ENCODE measurements at places on chromosomes 13 and 19.

GRCh38 chr13:41004875-41005693 lies 14.0 kb downstream of the ELF1 start:
- no peak for DNase-seq

GRCh38 chr19:16339361-16339725 lies 14.7 kb downstream of the KLF2 start:
- DNase-seq: no peak

- no peak for DNase-seq
Observed at GRCh38 chr13:73419186-73419585, 360.4 kb downstream of the KLF5 start.

- no peak for DNase-seq
Observed at GRCh38 chr19:960020-960419, 24.1 kb upstream of the WDR18 start.

- DNase-seq: no peak
Observed at GRCh38 chr19:33226550-33227241, 1.0 kb upstream of the SLC7A10 start.

- DNase-seq: no peak
Observed at GRCh38 chr13:73948848-73949529, 185.2 kb downstream of the KLF12 start.

- no peak for DNase-seq
Observed at GRCh38 chr19:10105509-10106099, 558 bp upstream of the PPAN start.

DNA sequence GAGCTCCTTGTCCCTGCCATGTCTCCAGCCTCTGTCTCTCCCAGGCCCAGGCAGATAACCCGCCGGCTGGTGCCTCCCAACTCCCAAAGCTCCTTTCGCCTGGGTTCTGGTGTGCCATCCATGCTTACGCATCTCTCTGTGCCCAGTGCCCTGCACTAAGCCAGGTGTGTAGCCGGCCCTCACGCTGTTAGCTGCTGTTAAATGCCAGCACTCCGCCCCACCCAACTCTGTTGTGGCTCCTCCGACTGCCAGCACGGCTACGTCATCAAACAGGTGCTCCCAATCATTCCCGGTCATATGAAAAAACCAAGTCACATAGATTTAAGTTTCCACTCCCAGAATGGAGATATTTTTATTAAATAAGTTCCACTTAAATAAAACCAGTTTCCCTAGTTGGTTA lies 7.0 kb upstream of the HSPH1 start:
- no peak for DNase-seq

DNA sequence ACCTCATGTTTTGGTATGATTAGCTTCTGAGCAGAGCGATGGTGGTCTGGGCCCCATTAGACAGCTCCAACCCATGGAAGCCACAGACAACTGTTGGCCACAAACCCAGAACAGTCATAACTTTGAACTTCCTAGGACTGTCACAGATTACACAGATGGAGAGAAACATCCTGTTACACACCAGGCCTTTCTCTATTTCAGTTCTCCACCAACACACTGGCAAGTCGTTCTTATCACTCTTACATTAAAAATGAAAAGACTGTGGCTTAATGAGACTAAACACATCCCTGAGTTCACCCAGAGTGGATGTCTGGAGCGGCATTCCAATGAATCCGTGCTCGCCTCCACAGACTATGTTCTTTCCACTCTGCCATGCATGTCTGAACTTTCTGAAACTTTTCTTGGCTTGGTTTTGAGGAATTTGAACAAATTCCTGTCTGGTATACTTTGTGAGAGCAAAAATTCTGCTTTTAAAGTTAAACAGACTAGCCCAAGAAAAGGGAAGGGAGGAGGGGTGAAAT lies 109.1 kb downstream of the NALCN start:
- no peak for DNase-seq

GRCh38 chr13:75687150-75687763 lies 51.1 kb downstream of the LMO7 start:
- no peak for DNase-seq

- no peak for DNase-seq
Observed at GRCh38 chr13:43596006-43596405, 190.8 kb downstream of the ENOX1 start.

DNA sequence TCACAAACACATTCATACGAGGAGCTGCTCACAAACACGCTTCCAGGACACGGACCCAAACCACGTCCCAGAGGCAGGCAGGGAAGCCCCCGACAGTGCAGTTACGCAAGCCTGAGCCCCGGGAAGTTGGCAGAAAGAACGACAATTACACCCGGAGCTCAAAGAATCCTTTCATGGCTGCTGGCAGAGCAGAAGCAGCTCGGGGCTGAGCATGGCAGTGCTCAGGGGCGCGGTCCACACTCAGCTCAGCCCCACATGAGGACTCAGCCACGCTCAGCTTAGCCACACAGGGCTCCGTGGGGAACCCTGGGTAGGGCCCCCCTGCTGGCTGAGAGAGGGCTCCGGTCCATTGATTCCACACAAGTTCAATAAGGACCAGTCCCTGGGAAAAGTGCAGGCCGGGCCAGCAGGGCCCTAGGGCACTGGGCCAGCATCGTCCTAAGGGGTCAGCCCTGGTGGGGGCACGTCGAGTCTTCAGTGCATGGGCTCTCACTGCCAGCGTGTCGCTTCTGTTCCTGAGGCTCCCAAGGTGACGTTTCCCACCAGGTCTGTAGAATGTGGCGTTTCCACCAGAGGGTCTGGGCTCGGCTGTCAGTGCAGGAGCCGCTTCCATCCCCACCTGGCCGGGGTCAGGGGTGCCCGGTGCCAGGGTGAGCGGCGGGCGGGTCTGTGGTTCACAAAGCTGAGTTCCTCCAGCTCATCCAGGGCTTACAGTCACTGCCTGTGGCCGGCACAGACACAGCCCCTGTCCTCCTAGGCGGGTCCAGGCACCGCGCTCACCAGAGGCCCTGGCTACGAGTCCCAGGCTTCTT lies 23.1 kb downstream of the GAS6 start:
- DNase-seq: peak; percentile 27

Measured in uterus (tissue), 4 donors.